ENCODE measurements at places on chromosomes 5 and 9.

- DNase-seq = no peak
Measured at GRCh38 chr9:87075537-87075936, 128.2 kb upstream of the GAS1 start.

GRCh38 chr5:161311146-161311708, 235.3 kb downstream of the GABRB2 start:
- no peak for DNase-seq

- no peak for DNase-seq
Measured at GRCh38 chr9:14327036-14327435, 13.1 kb upstream of the NFIB start.

- no peak for DNase-seq
Measured at GRCh38 chr9:121026260-121026691, 23.8 kb downstream of the C5 start.

DNA sequence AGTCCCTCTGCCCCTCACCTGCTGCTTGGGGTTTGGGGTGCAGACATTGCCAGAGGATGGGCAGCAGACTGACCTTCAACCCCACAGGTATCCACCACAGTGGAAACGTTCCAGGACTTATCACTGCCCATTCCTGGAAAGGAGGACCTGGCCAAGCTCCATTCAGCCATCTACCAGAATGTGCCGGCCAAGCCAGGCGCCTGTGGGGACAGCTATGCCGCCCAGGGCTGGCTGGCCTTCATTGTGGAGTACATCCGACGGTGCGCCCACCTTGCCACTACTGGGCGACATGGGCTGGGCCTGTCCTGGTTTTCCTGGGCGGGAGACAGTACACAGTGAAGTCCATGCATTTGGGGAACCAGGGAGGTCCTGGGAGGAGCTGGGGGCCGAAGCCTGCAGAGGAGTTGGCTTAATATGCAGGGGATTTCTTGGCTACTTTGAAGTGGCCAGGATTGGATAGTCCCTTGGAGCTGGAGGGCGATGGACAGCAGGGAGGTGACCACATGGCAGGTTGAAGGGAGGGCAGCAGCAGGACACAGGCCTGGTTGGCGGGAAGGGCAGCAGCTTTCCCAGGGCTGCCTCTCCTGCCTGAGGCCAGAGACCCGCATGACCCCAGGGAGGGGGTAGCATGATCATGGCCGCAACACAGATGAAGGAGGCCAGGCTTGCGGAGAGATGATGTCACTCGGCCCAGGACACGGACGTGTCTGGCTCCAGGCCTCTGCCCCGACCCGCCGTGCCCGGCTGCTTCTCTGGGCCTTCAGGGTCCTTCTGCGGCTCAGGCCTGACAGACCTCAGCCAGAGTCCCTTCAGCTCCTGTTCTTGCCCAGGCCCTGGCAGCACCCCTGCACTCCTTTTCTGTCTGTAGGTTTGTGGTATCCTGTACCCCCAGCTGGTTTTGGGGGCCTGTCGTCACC, 34.6 kb downstream of the USP20 start:
- DNase-seq = no peak

DNA sequence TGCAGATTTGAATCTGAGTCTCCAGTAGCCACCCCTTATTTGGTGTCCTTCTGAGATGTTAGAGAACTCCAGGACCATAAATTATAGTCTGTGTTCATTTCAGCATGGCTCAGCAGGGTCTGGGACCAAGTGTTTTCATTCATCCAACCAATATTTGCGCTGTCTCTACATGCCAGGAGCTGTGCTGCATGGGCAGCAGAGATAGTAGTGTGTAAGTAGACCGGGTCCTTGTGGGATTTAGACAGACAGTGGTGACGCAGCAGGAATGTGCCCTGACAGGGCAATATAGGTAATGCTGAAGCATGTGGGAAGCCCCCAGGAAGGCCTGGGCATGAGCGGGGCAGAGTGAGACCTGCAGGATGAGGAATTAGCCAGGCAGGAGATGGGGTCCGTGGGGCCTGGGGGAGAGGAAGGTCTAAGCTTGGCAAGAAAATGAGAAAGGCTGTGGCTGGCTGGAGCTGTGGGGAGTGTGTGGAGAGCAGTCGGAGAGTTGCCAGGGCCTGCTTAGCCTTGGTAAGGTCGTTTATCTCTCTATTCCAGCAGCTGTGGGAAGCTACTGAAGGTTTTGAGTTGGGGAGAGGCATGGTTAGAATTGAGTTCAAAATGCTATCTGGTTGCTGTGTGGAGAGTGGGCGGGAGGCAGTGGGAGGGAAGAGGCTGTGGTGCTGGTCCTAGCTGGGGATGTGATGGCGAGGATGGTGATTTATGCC, 16.8 kb downstream of the STXBP1 start:
- DNase-seq = no peak

GRCh38 chr5:67221487-67222242, 25.1 kb upstream of the CD180 start:
- no peak for DNase-seq

DNA sequence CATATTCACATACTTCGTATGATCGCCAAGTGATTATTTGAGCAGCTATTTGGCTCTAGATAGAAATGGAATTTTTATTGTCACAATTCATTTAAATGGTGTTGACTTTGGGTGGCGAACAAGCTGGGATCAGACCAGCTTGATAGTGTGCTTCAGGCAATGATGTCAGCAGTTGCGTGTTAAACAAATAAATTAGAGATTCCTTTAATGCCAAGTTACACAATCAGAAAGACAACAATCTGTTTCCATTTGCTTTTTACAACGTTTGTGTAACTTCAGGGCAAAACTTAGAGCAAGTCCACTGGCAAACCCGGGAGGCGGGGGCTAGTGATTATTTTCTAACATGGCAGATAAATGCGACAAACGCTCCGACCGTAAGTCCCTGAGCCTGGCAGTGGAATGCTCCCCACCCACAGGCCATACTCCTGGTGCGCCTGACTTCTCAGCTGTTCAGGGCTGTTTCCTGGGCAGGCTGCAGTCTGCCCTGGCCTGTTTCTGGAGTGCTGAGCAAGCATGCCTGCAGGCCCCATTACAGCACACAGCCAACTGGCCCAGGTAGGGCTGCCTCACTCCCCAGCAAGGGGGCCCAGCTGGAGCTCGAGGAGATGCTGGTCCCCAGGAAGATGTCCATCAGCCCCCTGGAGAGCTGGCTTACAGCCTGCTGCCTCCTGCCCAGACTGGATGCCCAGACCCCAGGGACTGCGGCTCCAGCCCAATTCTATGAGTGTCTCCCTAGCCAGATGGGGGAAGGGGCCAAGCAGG, 88.7 kb downstream of the BASP1 start:
- no peak for DNase-seq

- DNase-seq = no peak
Measured at GRCh38 chr5:141597394-141597793, 21.4 kb downstream of the DIAPH1 start.

DNA sequence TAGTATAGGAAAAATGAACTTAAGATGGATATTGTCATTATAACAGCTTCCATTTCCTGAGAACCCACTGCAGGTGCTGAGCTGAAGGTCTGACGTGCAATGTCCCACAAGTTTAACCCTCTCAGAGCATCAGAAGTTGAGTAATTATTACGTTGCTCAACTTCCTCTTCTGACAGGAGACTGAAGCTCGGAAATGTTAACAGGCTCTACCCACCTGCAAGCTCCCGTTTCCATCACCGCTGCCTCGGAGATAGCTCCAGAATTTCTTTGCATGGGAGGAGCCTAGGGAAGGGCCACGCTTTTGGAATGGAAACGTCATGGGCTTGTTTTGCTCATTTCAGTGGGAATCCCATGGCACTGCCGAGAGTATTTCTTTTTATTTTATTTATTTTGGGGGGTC, 1.0 kb upstream of the NTMT1 start:
- peak; percentile 29 for DNase-seq

GRCh38 chr5:170863646-170864045, 1.8 kb downstream of the RANBP17 start:
- no peak for DNase-seq

- peak; percentile 3 for DNase-seq
Measured at GRCh38 chr5:91194824-91195381, 188.2 kb downstream of the ARRDC3 start.

DNA sequence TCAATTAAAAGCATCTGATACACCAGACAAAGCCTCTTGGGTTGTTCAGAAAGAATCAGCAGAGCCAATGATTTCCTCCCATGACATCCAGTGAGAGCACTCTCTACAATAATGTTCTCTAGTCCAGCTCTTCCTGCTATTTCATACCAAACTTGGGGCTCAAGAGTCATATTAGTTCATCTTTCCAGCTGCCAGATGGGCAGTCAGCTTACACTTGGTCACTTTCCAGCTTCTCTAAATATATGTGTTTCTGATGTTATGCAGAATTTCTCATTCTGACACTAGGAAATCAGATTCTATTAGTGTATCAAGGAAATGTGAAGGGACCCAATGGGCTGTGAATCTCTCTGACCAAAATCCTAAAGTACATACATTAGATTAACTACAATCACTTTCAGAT, 148.9 kb downstream of the ENC1 start:
- DNase-seq = no peak

GRCh38 chr9:130336885-130337284, 71.3 kb downstream of the HMCN2 start:
- DNase-seq = no peak

DNA sequence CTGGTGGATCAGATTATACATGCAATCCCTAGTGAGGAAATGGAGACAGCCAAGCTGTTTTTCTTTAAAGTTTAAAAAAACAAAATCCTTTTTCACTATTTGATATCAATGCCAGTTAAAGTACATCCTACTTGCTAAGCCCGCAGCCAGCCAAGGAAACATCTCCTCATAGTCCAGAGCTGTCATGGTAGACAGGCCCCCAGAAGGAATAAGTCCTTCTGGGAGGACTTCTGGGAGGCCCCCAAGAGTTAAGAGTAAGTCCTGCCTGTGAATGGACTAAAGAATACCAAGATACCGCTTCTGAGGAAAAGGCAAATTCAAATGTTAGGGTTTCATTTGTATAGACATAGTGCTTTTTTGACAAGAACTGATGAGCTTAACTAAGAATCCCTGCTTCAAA, 38.3 kb downstream of the MOCS2 start:
- DNase-seq = no peak

GRCh38 chr9:70043285-70043684, 363 bp upstream of the MAMDC2 start:
- no peak for DNase-seq
